H9 (cell line): ENCODE measurements at places on chromosomes 7 and 10. TPM values are rescaled to one million over a fixed set of nuclear protein-coding genes. Genes with fewer than 3 reads are reported as not detected.

DNA sequence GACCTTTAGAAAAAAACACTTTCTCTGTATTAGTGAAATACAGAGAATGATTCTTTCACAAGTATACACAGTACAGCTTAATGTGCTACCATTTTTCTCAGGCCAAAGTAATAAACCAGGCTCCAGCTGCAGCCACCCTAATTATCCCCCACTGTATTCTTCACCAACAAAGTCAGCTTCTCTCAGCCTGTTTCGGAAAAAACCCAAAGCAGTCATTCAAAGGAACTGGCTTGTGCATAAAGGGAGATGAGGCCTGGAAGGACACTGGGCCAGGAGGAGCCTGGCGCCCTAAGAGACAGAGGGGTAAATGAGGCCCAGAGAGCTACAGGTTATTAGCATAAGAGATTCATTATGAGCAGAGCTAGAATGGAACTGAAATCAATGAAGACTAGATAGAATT is 9.2 kb downstream of the USP54 start:
- DNase-seq: no peak

DNA sequence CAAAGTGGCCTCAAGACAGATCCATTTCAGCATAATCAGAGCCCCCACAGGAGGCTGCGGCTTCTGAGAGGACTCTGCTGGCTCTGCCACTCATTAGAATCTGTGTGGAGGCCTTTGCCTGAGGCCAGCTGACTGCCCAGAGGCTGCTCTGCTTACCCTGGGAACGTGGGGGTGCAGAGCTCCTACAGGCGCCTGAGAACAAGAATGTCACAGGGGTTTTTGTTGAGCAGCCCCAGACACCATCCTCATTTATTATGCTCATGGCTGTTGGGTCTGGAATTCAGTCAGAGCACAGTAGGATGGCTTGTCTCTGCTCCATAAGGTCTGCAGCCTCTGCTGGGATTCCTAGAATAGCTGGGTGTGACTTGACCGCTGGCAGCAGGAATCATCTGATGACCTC is 101.8 kb upstream of the GDF10 start:
- no peak for DNase-seq

DNA sequence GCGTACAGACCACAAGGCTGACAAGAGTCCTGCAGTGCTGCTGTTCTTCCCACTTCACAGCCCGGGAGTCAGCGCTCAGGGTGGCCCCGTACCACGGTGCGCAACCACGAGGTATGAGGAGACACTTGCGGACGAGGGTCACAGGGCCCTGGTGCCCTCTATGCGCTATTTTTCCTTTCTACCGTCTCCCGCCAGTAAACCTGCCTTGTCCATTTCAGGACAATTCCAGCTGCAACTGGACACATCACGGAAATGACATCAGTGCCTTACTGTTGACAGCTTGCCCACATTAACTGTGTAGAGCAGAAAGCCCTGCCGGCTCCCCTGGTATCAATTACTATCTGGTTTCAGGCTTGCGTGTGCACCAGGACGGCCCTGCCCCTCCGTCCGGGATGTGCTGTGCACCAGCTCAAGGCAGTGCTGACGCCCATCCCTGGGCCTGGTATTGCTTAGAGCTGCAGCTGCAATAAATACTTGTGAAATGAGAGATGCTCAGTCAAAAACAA is 65.1 kb downstream of the ZRANB1 start:
- no peak for DNase-seq

DNA sequence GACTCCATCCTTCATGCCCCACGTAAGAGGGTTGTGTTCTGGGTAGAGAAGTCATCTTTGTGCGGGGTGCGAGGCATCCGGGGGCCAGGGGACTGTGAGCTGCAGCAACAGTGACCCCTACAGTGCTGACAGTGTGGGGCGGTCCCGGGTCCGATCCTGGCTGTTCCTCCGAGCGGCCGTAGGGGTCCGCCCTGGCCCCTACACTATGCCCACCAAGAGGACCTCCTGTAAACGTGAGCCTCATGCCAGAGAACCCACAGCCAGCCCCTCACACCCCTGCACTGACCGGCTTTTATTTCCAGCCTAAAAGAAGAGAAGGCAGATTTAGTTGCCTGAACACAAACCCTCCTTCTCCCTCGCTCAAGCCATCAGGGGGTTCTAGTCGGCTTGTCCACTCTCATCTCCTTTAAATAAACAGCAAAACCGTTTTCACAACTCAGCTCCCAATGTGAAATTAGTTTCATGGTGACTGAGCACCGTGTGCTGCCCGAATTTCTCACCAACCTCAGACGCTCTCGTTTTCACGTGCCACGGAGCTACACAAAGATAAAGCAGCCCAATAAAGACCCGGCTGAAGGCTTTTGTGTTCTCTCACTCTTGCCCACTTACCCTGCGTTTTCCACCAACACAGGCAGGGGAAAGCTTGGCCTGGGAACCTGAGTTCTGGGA is 588.6 kb downstream of the PTPRN2 start:
- no peak for DNase-seq

GRCh38 chr10:130141460-130141859 is 5.3 kb downstream of the GLRX3 start:
- no peak for DNase-seq

- no peak for DNase-seq
Observed at GRCh38 chr10:104449391-104449790, 95.8 kb downstream of the CFAP58 start.

GRCh38 chr10:3295582-3296151 is 123.1 kb upstream of the PITRM1 start:
- DNase-seq: no peak

GRCh38 chr10:20181434-20181833 is 365.2 kb downstream of the PLXDC2 start:
- DNase-seq: no peak

GRCh38 chr7:39356172-39356925 is 209.9 kb upstream of the YAE1 start:
- DNase-seq: no peak

GRCh38 chr10:101545898-101546297 is 42.2 kb downstream of the POLL start:
- DNase-seq: no peak

DNA sequence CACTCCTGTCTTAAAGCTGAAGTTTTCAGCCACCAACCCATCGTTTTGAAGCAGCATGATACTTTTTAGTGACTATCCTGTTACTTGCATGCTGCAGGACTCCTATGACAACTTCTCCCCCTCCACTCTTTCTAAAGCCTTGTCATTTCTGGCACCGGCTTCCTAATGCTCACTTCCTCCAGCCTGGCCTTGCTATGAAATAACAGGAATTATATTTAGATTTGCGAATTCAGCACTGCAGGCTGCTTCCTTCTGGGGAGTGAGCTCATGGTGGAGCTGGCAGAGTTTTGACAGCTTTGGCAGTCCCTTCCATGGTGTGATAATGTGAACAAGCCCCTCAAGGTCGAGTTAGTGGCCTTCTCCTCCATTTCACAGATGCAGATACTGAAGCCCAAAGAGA is 13.4 kb downstream of the BLNK start:
- no peak for DNase-seq

DNA sequence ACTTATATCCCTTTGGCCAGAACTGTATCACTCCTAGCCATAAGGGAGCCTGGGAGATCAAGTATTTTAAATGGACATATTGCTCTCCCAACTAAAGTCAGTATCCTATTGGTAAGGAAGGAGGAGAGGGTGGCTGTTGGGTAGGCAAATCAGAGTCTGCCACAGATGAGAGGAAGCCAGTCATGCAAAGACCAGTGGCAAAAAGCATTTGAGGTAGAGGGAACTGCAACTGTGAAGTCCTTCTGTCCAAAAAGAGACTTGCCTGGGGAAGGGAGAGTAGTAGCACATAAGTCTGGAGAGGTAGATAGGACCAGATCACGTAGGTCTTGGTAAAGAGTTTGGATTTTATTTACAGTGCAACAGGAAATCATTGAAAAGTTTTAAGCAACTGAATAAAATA is 8.8 kb upstream of the CCNJ start:
- no peak for DNase-seq

DNA sequence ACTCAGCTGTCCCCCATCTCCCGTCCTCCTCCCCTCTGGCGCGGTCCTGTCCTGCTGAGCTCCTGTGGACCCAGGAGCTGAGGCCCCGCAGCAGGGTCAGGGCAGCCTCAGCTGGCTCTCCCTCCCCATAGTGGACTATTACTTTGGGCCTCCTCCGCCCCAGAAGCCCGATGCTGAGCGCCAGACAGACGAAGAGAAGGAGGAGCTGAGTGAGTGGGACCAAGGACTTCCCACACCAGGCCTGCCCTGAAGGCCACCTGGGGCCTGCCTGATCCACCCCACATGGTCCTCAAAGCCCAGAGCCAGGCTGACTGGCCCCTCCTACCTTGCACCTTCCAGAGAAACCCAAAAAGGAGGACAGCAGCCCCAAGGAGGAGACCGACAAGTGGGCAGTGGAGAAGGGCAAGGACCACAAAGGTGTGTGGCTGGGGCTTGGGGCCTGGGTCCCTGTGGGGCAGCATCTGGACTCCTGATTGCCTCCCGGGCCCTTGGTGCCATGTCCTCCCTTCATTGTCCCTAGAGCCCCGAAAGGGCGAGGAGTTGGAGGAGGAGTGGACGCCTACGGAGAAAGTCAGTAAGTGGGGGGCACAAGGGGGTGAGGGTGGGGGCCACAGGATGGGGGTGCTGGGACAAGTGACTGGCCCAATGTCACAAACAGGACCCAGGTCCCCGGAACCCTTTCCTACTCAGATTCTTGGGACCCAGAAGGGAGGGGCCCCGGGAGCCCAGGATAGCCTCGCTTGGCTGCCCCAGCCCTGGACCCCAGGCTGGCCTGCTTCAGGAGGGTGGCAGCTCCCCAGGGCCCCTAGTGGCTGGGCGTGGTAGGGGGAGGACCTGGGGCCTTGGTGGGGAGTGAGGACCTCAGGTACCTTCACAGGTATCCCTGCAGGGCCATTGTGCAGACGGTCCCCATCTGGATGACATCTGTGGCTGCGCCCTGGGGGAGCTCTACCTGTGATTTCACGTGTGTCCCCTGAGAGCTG is 4.9 kb downstream of the AEBP1 start:
- no peak for DNase-seq

DNA sequence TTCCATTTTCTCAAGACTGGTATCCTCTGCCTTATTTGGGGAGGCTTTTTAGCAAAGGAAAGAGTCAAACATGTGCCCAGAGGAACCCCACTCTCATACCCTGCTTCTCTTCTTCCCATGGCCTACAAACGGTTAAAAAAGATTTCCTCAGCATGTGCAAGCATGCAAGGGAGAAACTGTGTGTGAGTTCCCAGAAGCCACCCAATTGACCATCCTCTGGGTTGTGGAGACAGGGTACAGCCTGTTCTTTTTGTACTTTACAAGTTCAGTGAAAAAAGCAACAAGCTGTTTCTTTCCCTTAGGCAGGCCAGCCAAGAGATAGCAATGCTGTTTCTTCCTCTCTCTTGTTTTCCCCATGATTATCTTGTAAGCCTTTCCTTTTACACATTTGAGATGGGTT is 68.8 kb upstream of the MTPN start:
- DNase-seq: no peak

TSPAN13 gene
- total RNA-seq: 16.4 and 18.7 TPM in 2 replicates

MGMT gene
- total RNA-seq: 18.4 and 19.6 TPM in 2 replicates

NACAD gene
- 6.4 and 8.0 TPM in 2 replicates for total RNA-seq

FAM221A gene
- total RNA-seq: 13.4 and 15.0 TPM in 2 replicates

ABCB1 gene
- total RNA-seq: 0.15 and 0.33 TPM in 2 replicates

RSPH10B2 gene
- total RNA-seq: 0.33 and 0.39 TPM in 2 replicates

ASAH2B gene
- total RNA-seq: 8.6 and 10.6 TPM in 2 replicates

MMP21 gene
- total RNA-seq: not detected in 2 replicates

ANXA8 gene
- 0.22 TPM in 2 replicates for total RNA-seq
